ENCODE measurements at places on chromosomes 1 and 21.

- no peak for DNase-seq
Observed at GRCh38 chr1:170669586-170670530, 5.9 kb downstream of the PRRX1 start.

DNA sequence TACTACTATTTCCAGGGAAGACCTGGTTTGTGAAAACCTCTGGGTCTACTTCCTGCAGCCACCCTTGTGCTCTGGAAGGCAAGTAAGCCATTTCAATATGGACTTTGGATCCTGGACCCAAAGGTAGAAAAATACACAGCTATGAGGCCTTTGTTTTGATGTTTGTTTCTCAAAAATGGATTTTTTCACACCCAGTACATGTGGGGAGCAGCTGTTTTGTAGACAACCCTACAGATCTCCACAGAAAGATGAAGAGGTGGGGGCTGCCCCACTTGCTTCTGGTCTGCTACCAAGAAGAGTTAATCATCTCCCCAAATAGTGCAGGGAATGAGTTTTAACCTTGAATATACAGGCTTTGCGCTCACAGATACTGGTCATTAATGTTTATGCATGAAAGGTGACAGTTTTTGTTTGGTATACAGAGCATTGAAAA, 29.2 kb downstream of the ZNF281 start:
- DNase-seq, result peak; percentile 16

DNA sequence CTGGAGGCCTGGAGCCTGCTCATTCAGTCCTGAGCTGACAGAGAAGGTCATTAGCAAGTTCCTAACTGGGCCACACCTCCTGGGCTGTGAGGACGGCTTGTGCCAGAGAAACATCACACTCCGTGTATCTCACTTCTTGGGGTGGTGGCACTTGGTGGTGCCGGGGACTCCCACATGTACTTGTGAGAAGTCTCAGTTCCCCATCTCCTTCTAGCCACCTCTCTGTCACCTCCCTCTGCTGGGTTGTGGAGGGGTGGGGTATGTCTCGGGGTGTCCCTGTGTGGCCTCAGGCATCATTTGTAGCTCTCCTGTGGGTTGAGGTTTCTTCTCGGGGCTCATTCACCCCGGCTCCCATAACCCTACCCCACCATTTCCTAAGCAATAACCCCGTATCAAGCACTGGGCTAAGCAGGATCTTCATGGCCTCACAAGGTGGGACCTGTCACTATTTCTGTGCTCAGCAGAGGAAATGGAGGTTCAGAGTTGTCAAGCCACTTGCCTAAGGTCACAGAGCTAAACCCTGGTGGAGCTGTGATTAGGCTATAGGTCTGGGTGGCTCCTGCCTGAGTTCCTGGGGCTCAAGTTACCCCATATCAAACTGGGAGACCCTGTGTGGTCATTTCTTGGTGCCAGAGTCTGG, 62.5 kb downstream of the UBIAD1 start:
- DNase-seq, result no peak

DNA sequence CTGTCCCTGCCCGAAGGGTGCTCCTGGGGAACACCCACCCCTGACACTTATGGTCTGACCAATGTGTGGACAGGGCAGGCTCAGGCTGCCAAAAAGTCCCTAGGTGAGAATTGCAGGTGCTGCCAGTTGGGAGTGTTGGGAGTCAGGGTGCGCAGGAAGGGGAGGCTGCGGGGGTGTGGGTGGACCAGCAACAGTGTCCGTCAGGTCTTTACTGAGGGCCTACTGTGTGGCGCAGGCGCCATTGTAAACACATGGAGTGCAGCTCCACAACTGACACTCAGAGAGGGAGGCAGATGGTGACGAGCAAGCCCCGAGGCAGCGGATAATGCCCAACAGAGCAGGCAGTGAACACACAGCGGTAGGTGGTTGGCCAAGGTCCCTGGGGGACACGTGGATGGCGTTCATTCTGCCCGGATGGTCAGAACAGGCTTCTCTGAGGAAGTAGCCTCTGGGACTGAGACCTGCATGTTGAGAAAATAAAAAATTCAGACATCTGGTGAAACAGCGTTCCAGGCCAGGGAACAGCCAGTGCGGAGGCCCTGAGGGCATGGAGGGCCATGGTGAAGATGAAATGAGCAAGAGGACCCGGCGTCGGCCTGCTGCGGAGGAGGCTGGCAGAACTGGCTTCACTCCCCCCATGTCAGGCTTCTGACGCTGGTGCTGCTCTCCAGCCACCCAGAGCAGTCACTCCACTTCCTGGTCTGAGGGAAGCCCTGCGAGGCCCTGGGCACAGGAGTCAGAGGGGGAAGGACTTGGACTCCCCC, 136.2 kb upstream of the ZBTB40 start:
- no peak for DNase-seq

- DNase-seq, result no peak
Observed at GRCh38 chr1:212118167-212118871, 82.8 kb downstream of the DTL start.

- no peak for DNase-seq
Observed at GRCh38 chr21:29219165-29219770, 79.5 kb upstream of the BACH1 start.

DNA sequence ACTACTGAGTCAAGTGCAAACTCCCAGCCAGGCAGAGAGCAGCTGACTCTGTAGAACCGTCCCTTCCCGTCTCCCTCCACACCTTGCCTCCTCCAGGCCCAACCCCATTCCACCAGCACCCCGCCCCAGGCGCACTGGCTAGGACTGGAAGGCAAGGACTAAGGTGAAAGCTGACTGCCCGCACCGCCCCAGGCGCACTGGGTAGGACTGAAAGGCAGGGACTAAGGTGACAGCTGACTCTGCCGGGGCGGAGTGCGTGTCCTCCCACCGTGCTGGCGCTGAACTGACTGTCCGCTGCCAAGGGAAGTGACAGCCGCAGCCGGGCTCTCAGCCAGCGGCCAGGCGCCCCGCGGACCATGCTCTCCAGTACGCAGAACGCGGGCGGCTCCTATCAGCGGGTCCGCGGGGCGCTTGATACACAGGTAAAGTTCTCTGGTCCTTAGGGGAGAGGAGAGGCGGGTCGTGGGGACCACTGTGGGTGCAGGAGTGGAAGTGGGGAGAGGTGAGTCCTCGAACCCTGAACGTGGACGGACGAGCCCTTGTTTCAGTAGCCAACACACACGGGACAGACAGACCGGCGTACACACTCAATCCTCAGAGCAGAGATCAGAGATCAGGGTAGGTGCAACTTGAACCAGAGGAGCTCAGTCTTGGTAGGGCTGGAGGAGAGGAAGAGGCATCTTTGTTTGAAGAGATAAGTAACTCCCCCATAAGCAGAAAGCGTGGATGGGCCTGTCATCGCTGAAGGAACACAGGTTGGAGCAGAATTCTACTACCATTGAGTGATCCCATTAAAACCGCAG, 58.0 kb downstream of the RBM11 start:
- DNase-seq, result no peak

DNA sequence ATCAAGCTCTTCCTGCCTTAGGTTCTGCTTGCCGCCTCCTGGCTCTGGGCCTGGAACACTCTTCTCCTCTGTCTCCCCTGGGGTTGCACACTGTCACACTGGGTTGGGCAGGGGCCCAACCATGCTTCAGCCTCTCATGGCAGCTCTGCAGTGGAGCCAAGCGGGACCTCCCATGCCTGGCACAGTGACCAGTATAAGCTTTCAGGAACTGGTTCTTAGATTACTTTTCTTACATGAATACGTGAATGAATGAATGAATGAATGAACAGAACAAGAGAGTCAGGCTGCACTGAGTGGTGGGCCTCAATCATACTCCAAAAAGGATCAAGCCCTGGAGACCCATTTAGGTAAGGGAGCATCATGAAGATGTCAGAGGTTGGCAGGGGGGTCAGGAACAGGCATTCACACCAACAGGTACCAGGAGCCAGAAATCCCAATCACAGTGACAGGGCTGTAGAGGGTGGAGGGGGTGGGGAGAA, 30.8 kb upstream of the TMEM125 start:
- no peak for DNase-seq

DNA sequence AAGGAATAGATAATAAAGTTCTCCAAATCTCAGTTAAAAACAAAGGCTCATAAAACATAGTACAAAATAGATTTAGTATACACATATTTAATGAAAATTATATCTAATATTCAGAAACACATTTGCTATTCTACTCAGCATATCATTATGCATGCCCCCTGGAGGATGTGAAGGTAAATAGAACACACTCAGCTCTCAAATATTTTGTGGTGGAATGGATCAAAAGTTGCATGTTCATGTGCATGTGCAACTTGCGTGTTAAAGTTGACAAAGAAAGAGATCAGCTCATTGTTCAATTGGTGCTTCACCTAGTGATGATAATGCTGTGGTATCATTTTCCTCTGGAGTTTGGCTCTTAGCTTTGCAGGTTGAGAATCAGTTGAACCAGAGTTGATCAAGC, 4.9 kb upstream of the ZNF644 start:
- no peak for DNase-seq

DNA sequence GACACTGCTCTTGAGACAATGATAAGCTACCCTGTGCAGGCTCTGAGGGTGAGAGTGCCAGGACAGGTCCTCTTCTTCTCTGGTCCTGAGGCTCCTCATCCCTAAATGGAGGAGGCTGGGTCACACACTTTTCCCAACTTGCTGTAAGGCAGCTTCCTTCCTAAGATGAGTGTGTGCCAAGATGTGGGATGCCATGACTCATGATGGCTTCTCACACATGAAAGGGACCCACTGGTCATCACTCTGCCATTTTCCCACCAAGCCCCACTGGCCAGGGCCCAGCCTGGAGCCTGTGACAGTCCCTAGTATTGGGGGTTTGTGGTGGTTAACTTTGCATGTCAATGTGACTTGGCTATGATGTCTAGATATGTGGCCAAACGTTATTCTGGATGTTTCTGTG, 54.4 kb downstream of the CNIH3 start:
- DNase-seq, result no peak

DNA sequence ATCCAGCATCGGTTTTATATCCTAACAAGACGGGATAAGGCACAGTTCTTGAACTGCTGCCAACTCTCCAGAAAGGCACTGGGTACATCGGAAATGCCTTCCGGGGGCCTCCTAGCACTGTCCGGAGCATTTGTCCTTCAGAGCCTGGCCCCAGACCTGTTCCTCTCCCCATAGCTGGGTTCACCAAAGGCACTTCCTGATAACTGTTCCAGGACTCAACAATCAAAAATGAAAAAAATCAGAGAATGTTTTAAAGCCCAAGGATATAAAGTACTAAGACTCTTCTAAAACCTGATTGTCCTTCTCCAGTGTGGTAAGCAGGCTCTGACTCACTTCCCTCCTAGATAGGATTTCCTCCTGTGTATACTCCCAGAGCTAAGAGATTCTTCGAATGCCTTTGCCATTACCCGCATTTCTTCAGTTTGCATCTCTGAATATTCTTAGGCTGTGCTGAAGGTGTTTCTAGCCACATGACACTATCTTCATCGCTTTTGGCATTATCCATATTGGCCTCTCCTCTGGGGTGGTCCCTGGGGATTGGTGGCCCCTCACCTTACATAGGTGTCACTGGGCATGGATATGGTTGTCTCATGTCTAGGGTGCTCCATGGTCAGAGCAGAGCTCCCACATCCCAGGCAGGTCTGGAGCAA, 112.9 kb downstream of the ZBTB18 start:
- no peak for DNase-seq

DNA sequence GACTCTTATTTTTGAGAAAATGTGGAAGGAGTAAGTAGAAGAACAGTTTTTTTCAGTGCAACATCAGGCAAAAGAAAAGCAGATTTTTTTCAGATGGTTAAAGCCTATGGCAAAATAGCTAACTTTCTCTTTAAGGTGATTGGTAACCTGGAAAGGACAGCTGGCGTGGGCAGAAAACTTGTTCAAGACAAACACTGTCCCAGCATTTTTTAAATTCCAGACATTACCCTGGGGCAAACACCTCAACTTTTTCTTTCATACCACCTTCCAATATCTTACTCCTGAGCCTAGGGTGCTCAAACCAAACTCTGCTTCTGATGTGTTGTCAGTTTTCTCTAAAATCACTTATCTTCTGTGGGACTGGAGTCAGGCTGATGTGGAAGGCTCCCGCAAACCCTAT, 2.7 kb upstream of the LEPR start:
- DNase-seq, result no peak

DNA sequence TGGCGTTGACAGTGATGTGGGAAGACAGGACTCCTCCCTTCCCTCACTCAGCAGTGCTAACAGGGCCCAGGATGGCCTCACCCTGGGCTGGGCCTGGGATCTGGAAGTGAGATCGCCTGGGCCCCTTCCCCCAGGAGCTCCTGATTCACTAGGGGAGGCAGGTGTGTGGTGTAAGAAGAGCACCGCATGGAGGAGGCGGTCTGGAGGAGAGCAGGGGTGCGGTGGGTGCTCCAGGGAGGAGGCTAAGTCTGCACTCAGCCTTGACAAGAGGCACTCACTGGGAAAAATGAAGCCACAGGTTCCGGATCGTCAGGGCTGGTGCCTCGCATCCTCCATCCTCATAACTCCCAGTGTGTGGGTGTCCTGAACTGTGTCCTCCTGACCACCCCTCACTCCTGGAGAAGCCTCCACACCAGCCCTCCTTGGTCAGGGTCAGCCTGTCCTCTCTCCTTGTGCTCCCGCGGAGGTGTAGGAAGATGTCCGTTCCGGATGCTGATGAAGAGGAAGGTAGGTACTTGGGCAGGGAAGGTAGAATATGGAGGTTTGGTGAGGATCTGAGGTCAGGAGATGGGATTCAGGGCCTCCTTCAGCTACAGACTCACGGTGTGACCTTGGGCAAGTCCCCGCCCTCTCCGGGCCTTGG, 142.1 kb upstream of the WNT4 start:
- no peak for DNase-seq

DNA sequence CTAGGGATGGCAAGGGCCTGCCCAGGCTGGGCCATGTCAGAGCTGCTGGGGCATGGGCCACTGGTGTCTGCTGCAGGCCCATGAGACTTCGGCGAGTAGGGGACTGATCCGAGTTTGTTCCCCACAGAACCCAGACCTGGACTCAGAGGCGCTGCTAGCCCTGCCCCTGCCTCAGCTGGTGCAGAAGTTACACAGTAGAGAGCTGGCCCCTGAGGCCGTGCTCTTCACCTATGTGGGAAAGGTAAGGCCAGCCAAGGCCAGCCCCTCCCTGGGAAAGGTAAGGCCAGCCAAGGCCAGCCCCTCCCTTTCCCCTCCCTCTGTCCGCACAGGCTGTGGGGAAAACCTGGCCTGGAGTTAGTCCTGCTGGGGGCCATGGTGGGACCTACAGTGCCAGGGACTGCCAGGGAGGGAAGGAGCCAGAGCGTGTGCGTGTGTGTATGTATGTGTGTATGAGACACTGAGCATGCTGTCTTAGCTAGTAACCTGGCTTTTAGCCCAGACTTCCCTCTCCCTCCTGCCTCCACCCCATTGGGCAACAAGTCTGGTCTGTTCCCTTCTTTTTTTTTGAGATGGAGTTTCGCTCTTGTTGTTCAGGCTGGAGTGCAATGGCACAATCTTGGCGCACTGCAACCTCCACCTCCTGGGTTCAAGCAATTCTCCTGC, 8.0 kb downstream of the FAAH start:
- DNase-seq, result no peak

- no peak for DNase-seq
Observed at GRCh38 chr1:2046953-2047748, 3.1 kb upstream of the PRKCZ start.

All from activated CD4-positive, alpha-beta memory T cell treated with anti-CD3 and anti-CD28 coated beads for 36 hours (primary cell).